ENCODE measurements at places on chromosomes 3 and 15. TPM values are rescaled to one million over a fixed set of nuclear protein-coding genes. Genes with fewer than 3 reads are reported as not detected.

LRRC34 gene
- total RNA-seq: 8.0 TPM

EFHB gene
- total RNA-seq: 8.7 TPM

NTRK3 gene
- not detected for total RNA-seq

FBXL22 gene
- total RNA-seq: not detected

CD200 gene
- total RNA-seq: 2.3 TPM

HESX1 gene
- total RNA-seq: not detected

IL17RB gene
- 1.4 TPM for total RNA-seq

SLC2A2 gene
- total RNA-seq: 13.0 TPM

ZNF860 gene
- total RNA-seq: 8.6 TPM

PLA2G4D gene
- not detected for total RNA-seq

GOLGA6L4 gene
- total RNA-seq: 2.2 TPM

RASGRP1 gene
- 12.1 TPM for total RNA-seq

CDHR4 gene
- total RNA-seq: not detected

SNURF gene
- total RNA-seq: 8.0 TPM

POPDC2 gene
- total RNA-seq: 0.40 TPM

FANCD2OS gene
- not detected for total RNA-seq

SCN5A gene
- 0.20 TPM for total RNA-seq

SIN3A gene
- total RNA-seq: 66.0 TPM

ZNF501 gene
- 5.3 TPM for total RNA-seq

MYH15 gene
- total RNA-seq: not detected

CPLX3 gene
- total RNA-seq: not detected

MEX3B gene
- 4.6 TPM for total RNA-seq

SLC12A6 gene
- total RNA-seq: 19.8 TPM

CX3CR1 gene
- total RNA-seq: not detected

ZNF774 gene
- total RNA-seq: 2.4 TPM

CCDC13 gene
- total RNA-seq: 0.17 TPM

TIGIT gene
- total RNA-seq: not detected

SLITRK3 gene
- total RNA-seq: not detected

ATOSA gene
- 51.5 TPM for total RNA-seq

SLC28A1 gene
- total RNA-seq: not detected

GPR62 gene
- total RNA-seq: not detected

MYRIP gene
- 0.35 TPM for total RNA-seq

SQOR gene
- total RNA-seq: 313 TPM

SPINK8 gene
- total RNA-seq: not detected

ITIH1 gene
- total RNA-seq: not detected

ABCC5 gene
- 12.0 TPM for total RNA-seq

SH3BP5 gene
- 12.9 TPM for total RNA-seq

ANKUB1 gene
- not detected for total RNA-seq

DNASE1L3 gene
- not detected for total RNA-seq

OR4F15 gene
- total RNA-seq: 0.20 TPM

FAM227B gene
- 7.6 TPM for total RNA-seq

GABRR3 gene
- not detected for total RNA-seq

ACP3 gene
- total RNA-seq: not detected
